Kasumi-1 (cell line): ENCODE measurements at places on chromosomes 3 and 15.

GRCh38 chr3:32310918-32311839, 72.7 kb downstream of the CMTM8 start:
- DNase-seq = no peak

DNA sequence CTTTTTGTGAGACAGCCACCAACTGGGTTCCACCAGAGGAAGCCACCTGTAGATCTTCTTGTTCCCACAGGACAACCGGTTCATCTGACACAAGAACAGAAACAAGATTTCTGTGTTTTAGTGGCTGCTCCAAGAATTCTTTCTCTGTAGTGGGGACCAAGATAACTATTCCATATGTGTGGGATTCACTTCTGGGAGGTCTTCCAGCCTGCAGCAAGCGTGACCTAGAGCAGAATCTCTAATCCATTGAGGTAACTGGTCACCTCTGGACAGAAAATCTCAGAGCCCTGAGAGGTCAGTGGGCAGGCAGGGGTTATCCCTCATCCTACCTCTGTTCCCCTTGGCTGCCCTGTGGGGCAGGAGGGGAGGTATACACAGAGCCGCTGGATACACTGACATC, 311.3 kb downstream of the NTRK3 start:
- no peak for DNase-seq

DNA sequence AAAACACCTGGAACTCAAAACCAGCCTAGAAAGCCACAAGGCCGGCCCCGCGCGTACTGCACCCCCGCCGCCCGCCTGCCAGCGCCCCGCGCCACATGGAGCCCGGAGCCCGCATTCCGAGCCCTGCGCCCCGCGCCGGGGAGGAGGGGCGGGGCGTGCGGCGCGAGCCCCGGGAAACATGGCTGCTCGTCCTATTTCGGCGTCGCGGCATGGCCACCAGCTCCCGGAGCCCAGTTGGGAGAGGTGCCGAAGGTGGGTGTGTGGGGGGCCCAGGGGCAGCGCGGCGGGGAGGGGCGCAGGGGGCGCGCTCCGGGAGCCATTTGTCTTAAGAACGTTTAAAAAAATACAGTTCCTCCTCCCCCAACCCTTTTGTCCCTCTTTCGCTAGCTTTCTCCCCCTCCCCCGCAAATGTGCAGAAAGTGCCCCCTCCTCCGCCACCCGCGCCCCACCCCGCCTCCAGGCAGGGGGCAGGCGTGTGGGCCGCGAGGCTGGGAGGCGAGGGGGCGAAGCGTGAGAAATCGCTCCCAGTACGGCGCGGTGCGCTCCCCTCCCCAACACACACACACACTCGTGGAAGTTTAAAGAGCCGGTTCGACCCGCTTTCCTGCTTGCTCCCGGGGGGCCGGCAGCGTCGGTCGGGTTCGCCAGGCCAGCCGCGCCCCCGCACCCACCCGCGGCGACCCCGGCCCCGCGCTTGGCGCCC, 2.5 kb downstream of the ANP32A start:
- peak; percentile 49 for DNase-seq

DNA sequence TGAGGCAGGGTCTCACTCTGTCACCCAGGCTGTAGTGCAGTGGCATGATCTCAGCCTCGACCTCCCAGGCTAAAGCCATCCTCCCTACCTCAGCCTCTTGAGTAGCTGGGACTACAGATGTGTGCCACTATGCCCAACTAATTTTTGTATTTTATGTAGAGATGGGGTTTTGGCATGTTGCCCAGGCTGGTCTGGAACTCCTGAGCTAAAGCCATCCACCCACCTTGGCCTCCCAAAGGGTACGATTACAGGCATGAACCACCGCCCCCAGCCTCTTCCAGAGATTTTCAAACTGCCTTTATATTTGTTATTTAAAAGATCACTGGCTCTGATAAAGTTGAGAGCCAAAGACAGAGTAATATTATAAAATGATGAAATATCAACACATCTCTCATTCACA, 37.3 kb downstream of the BSN start:
- DNase-seq = no peak

DNA sequence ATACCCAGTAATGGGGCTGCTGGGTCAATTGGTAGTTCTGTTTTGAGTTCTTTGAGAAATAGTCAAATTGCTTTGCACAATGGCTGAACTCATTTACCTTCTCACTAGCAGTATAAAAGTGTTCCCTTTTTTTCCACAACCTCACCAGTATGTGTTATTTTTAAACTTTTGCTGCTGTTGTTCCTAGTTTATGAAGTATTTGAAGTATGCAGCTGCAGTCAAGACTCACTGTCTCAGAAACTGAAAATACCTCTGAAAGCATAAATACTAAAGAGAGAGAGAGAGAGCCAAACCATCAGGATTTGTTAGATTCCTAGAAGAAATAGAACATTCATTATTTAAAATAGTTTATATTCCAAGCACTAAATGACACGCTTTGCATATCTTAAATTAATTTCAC, 764.2 kb downstream of the NTRK3 start:
- no peak for DNase-seq

DNA sequence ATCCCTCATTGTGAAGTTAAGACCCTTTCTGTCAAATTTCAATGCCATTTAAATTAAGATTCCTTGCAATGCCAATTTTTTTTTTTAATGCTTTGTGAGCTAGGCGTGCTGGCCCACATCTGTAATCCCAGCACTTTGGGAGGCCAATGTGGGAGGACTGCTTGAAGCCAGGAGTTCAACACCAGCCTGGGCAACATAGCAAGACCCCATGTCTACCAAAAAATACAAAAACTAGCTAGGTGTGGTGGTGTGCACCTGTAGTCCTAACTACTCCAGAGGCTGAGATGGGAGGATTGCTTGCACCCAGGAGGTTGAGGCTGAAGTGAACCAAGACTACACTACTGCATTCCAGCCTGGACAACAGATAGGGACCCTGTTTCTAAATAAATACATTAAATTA, 5.6 kb upstream of the SH3BP5 start:
- no peak for DNase-seq
